ENCODE measurements at places on chromosomes 6 and 20. TPM values are rescaled to one million over a fixed set of nuclear protein-coding genes. Genes with fewer than 3 reads are reported as not detected.

MAD2L1BP gene
- total RNA-seq, result 38.4 TPM

TP53RK gene
- 14.4 TPM for total RNA-seq

- no peak for DNase-seq
These were observed 22.8 kb upstream of the PRSS16 start for GRCh38 chr6:27224729-27225128.

- DNase-seq, result no peak
These were observed 295.1 kb upstream of the CDYL start for GRCh38 chr6:4480788-4481735.

SRC gene
- total RNA-seq, result 3.5 TPM

OCSTAMP gene
- not detected for total RNA-seq

GRCh38 chr6:148746363-148747144, at the start of gene UST:
Gene UST (plus strand): TSS chr6:148747030. CDS start chr6:148747431, 401 bp downstream.
- peak; percentile 37 for DNase-seq

DNA sequence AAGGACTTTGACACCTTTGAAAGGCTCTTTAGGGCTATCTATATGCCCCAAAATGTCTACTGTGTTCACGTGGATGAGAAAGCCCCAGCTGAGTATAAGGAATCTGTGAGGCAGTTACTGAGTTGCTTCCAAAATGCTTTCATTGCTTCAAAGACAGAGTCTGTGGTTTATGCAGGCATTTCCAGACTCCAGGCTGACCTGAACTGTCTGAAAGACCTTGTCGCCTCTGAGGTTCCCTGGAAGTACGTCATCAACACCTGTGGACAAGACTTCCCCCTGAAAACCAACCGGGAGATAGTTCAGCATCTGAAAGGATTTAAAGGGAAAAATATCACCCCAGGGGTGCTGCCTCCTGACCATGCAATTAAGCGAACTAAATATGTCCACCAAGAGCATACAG, 65.2 kb downstream of the GCNT2 start:
- no peak for DNase-seq

IRF4 gene
- total RNA-seq, result 1,053 TPM

KCNB1 gene
- not detected for total RNA-seq

- no peak for DNase-seq
These were observed 67.9 kb upstream of the EEF1E1 start for GRCh38 chr6:8170245-8170644.

KCNG1 gene
- total RNA-seq, result 2.2 TPM

DNA sequence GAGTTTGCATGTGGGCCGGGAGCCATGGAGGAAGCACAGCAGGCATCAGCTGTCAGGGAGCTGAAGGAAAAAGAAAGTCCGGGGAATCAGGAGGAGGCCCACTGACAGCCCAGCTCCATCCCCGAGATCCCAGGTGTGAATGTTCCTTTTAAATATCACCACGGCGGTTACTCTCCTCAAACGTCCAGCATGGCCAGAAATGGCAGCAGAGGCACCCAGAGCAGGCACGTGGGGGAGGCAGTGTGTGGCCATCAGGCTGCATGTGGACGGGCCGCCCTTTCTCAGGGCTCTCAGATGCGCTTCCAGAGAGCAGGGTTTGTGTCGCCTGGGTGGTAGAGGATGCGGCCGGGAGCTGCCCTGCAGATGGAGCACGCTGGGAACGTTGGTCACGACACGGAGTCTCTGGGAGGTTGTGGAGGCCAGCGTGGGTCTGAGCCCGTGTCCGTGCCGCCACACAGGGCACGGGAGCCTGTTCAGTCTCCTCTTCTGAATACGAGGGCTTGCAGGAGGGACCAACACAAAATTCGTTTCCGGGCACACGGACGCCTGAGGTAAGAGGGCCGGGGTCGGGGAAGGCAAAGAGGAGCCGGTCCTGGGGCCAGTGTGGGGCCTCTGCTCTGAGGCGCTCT, 45.3 kb upstream of the DACT2 start:
- DNase-seq, result no peak

GRCh38 chr6:165662749-165663376, at the start of gene PDE10A:
Gene PDE10A (minus strand): TSS chr6:165663241. CDS start chr6:165662811, 430 bp downstream.
- no peak for DNase-seq

- DNase-seq, result no peak
These were observed 180.1 kb upstream of the MMS22L start for GRCh38 chr6:97462938-97463598.

GRCh38 chr20:51221791-51222408, 199.0 kb upstream of the KCNG1 start:
- DNase-seq, result no peak

DNA sequence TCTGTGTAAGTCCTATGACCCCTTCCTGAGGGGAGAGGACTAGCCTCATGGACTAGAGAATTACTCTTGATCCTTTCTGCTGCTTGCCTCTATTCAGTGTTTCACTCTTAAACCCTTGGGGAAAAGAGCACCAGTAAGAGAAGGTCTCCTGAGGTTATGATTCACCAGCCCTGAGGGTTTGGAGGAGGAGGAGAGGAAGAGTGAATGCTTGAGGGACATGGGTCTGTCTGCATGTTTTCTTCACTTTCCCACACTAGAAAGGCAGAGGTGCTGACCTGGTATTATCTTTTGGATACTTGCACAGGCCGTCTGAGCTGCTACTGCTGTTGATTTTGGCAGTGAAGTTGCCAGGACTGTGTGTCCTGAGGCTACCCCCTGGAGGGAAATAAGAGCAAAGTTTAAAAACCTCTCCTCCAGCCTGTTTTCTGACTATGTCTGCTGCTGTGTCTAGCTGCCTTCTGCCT, 78.3 kb downstream of the CD109 start:
- DNase-seq, result no peak

LZTS3 gene
- total RNA-seq, result 0.66 TPM

PHACTR3 gene
- not detected for total RNA-seq

GRCh38 chr6:16546861-16547260, 214.4 kb downstream of the ATXN1 start:
- DNase-seq, result no peak

LIME1 gene
- total RNA-seq, result 15.7 TPM

- no peak for DNase-seq
These were observed 115.7 kb downstream of the RWDD2A start for GRCh38 chr6:83308833-83309232.

DNA sequence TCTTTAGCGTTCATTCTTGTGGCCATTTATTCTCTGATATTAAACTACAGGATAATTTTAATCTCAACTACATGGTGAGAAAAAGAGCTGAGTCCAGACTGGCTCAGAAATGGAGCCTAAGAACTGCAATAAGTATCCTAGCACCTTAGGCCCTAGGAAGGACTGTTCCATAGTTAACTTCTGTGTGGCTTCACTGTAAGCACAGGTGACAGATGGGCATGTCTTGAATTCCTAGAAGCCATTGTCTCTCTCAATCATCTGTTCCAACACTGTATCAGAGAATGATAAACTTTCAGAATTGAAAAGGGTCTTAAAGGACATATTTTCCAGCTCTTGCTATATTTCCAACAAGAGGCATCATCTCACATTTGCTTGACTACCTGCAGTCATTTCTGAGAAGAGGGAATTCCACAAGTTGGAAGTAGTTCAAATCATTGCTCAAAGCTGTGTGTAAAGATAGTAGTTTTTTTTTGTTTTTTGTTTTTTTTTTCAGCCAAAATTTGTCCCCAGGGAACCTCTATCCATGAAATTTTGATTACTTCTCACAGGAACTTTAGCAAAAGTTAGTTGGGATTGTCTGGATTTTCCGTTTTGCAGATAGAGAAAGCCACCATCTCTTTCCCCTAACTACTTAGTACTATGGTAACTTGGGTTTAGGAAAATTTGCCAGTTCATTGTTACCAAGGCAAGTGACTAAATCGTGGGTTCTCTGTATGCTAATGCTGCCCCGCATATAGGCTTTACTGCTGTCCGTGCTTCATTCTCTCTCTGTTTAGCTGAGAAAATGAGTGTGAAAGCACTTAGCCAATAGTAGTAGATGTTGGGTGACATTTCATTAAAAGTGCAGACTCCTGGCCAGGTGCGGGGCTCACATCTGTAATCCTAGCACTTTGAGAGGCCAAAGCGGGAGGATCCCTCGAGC, 47.2 kb downstream of the KCNS1 start:
- no peak for DNase-seq

SRXN1 gene
- 20.0 TPM for total RNA-seq

SLC22A7 gene
- total RNA-seq, result not detected

Measured in activated T-helper 2 cell treated with anti-CD3 and anti-CD28 coated beads, Interferon-gamma antibody, Interleukin-2, Interleukin-4, amounts not matched to agents 10 μg/mL and 5 μg/mL and 100 μg/mL, durations not matched to agents 14 hours and 24 hours and 36 hours (primary cell).